ENCODE measurements at places on chromosomes 12 and 14. TPM values are rescaled to one million over a fixed set of nuclear protein-coding genes. Genes with fewer than 3 reads are reported as not detected.

RASSF9 gene
- not detected for total RNA-seq

DDX11 gene
- 34.0 TPM for total RNA-seq

DNA sequence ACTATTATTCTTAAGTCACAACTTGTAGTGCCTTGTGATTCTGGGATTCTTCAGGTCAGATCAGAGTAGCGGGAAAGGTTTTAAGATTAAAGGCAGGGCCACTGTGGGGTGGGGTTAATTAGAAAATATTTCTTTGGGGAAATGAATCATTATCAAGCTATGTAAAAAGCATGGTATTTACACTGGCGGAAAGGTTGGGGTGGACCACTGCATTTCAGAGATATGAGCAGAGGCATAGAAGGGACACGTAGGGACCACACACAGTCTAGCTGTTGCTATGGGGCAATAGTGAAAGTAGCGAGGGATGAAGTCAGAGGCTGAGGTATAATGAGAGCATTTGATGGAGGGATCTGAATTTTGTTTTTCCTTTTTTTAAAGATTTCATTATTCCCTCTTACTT is 31.7 kb upstream of the KCNH3 start:
- no peak overlapping the region for H3K4me3 ChIP-seq
- H3K27ac ChIP-seq, result peak overlapping the region; percentile 90
- H3K27me3 ChIP-seq, result no peaks in the 10 kb centered on the region

- peaks cover 9% of the 10 kb centered on the region for H3K4me1 ChIP-seq
- no peak for DNase-seq
- H3K4me3 ChIP-seq, result no peak overlapping the region
- peaks cover 73% of the 10 kb centered on the region for H3K27me3 ChIP-seq
Measured at GRCh38 chr12:64826234-64826633, 1.8 kb downstream of the TBC1D30 start.

- no peak overlapping the region for H3K4me3 ChIP-seq
- no peaks in the 10 kb centered on the region for H3K27me3 ChIP-seq
- DNase-seq, result no peak
- peaks cover 3% of the 10 kb centered on the region for H3K36me3 ChIP-seq
- H3K4me1 ChIP-seq, result no peaks in the 10 kb centered on the region
Measured at GRCh38 chr14:74502236-74503019, 8.9 kb downstream of the ISCA2 start.
